ENCODE measurements at places on chromosomes 11 and 22.

DNA sequence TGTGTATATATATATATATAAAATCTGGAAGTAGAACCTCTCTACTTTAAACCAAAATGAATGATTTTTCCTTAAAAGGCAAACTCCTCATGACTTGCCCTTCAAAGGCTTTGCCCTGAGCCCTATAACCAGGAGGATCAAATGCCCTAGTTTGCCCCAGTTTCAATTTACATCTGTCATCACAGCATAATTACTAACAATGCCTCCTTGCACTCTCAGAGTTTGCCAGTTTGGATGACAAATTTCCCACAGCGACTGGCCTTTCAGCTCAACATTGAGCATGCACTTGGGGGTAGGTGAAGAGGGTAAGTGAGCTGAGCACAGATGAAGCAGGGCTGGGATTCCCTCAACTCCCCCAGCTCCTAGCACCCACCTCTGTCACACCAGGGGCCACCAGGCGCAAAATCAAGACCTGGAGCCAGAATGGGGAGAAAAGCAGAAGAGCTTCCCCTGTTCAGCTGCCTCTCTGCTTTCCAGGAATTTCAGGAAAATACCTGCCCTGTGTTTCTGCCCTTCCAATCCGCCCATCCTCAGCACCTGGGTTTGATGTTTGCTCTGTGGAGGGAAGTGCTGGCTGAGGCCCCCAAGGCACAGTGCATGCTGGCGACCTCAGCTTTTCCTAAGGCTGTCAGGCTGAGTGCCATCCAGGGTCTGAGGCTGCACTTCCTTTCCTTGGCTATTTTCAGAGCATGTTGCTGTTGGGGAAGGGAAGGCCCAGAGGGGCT, 67.5 kb downstream of the ADAMTS15 start:
- no peak for DNase-seq

GRCh38 chr11:438101-438844, 3.5 kb downstream of the ANO9 start:
- DNase-seq, result no peak

- DNase-seq, result no peak
Measured at GRCh38 chr11:114080769-114081168, 21.3 kb downstream of the ZBTB16 start.

- DNase-seq, result no peak
Measured at GRCh38 chr22:23772315-23772648, 367 bp upstream of the MMP11 start.

- no peak for DNase-seq
Measured at GRCh38 chr11:31995525-31996094, 95.3 kb upstream of the RCN1 start.

- DNase-seq, result no peak
Measured at GRCh38 chr11:110432713-110433392, 3.1 kb downstream of the FDX1 start.

DNA sequence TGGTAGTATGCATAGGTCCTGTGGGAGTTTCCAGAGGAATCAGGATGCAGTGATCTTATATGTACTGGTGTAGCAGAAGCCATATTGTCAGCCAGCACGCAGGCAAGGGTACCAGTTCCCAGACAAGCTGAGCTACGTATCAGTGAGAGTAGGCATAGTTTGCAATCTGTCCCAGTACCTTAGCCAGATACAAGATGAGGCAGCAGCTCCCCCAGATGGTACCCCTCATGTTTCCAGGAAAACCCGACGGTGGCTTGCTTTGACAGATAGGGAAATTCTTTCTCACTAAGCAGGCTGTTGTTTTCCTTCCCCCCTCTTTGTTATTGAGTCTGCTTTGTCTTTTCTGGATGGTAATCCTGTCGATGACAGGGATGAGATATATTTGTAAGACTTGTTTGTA, 109.7 kb upstream of the RRM1 start:
- no peak for DNase-seq

DNA sequence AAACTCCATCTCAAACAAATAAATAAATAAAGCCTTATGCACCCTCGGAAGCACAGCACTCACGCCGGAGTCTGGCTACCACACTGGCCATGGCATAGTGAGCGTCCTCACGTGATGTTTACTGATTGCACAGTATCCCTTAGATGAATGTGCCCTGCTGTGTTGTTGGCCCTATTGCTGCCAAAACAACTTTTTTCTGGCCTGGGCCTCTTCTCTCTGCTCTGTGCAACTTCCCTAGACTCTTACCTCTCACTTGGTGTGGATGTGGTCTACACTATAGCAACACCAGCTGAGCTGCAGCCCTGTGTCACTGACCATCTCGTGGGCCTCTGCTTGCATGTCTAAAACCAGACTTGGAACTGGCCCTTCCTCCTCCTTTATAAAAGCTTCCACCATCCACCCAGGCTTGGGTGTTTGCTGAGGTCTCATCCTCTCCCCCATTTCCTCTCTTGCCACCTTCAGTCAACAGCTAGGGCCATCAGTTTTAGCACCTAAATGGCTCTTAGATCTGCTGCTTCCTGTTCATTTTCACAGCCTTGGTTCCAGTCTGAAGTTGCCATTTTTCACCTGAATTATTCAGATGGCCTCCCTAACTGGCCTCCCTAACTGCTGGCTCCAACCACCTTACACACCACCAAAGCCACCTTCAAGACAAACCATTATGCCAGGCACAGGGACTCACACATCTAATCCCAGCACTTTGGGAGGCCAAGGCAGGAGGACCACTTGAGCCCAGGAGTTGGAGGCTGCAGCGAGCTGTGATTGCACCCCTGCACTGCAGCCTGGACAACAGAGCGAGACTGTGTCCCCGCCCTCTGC, 9.2 kb downstream of the ZNF74 start:
- DNase-seq, result no peak

DNA sequence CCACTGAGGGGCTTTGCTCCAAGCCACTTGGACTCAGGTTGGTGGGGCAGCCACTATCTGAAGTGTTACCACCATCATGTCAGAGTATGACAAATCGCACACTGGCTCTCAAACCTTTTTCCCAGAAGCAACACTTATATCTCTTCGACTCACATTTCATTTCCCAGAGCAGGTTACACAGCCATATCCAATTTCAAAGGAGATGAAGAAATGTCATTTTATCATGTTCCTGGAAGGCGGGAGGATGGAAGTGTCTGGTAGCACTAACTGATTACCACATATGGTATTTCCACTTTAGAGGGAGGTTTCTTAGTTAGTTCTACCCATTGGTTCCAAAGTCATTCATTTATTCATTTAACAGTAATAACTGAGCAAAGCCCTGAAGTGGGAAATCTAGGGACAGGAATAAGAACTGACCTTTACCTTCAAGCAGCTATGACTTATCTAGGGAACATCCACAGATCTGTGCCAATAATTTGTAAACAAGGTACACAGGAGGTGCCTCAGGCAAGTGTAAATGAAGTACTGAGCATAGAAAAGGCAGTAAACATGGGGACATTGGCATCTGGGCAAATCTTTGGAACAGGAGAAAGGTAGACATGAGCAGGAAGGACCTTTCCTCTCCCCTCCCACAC, 54.9 kb upstream of the LRRC55 start:
- DNase-seq, result no peak

DNA sequence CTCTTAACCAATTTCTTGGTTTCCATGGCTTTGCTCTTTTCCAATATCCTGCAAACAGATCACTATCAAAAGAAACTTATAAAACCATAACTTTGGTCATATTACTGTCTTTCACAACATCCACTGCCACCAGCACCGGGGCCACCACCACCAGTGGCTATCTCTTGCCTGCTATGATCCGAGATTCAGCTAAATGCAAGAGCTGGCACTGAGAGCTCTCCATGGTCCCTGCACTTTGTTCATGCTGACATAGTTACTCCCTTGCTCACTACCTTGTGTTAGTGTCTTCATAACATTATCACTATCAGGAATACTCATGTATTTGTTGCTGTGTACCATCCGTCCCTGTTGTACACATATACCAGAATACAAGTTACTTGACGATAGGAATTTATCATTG, 299.0 kb downstream of the ETS1 start:
- DNase-seq, result no peak

DNA sequence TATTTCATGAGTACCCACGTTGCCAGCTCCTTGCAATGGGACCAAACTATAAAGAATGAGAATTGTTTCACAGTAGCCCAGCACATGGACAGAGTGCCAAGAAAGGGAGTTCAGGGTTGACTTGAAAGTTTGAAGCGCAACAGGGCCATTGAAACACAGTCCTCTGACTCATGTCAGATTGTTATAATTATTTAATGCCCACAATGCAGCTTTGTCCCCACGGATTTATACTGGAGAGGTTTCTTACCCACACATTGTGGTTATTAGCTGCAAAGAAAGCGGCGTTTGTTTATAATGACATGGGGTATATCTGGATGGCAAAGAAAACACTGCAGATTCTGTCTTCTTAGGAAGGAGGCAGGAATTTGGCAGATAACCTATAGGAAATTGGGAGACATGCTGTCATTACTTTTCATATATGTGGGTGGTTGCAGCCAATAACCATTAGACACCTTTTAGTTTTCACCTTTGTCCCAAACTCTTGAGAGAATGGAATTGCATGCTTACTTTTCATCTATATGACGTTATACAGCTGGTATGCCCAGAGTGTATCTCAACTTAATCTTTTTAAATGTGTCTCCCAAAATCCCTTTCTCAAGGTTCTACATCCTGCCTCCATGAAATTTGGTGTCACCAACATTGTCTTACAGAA, 143.6 kb downstream of the TEAD1 start:
- no peak for DNase-seq

DNA sequence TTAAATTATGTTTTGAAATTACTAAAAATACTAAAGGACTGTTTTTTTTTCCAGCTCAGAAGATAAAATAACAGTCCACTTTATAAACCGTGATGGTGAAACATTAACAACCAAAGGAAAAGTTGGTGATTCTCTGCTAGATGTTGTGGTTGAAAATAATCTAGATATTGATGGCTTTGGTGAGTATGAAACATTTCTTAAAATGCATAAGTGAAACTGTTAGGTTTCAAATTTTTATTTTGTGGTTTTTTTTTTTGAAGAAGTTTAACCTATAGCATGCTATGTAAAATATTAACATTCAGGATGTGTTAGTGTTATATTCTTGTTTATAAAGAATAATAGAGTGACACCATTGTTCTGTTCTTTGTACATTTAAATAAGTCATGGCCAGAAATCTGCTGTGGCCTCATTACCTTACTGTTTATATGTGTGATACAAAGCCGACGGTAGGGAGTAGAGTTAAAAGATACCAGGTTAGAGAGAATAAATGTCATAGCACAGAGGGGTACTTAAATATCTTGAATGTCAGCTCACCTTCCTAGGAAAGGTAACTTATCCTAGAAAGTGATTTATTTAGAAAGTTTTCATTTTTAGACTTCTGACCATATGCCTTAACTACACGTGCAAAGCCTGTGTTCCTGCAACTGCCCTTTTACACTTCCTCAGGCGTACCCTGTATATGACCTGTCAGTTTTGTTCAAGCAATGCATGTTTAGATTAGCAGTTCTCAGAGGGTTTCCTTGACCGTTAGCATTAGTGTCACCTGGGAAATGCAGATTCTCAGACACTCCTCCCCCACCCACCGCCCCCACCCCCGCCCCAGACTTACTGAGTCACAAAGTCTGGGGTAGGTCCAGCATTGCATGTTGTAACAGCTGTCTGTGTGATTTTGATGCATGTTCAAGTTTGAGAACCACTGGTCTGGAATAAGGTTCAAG, 6.3 kb downstream of the FDX1 start:
- DNase-seq, result no peak

- DNase-seq, result no peak
Measured at GRCh38 chr11:129383060-129383459, 7.4 kb downstream of the BARX2 start.

- no peak for DNase-seq
Measured at GRCh38 chr22:38613588-38613987, 42.6 kb downstream of the FAM227A start.

- DNase-seq, result no peak
Measured at GRCh38 chr11:83310718-83311117, 24.6 kb upstream of the CCDC90B start.

DNA sequence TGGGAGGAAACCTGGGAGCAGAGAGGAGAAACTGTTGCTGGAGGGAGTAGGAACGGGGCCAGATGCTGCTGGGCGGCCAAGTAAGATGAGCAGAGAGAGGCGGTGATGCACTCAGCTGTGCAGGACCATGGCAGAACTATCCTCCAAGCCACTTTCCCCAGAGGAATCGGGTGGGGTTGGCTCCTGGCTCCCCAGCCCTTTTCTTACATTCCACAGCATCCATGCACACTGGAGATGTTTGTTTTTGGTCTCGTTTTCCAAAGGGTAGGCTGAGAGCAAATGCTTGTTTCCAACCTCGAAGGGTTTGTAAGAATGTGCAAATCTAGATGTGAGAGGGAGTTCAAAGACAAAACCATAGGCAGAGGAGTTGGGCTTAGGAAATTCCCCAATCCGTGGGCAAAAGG, 73.2 kb downstream of the DBX1 start:
- no peak for DNase-seq

GRCh38 chr11:441043-441417, 781 bp downstream of the ANO9 start:
- no peak for DNase-seq

- no peak for DNase-seq
Measured at GRCh38 chr11:86983021-86983488, 27.9 kb upstream of the FZD4 start.

GRCh38 chr11:2270322-2271076, at the start of gene ASCL2:
TSS of gene ASCL2 (minus strand) at chr11:2270588. CDS start at chr11:2270332, 256 bp downstream.
- no peak for DNase-seq

DNA sequence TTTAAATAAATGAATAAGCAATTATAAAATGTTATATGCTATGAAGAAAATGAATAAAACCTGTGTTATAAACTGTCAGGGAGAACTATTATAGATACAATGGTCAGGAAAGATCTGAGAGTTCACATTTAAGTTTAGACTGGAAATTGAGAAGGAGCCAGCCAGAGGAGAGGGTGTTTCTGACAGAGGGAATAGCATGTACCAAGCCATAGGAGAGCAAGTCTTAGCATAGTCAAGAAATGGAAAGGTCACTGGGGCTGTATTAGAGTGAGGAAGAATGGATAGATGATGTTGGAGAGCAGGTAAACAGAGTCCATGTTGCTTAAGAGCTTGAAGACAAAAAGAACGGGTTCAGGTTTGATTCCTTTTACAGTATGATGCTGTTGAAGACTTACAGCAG, 87.4 kb downstream of the FAM83F start:
- DNase-seq, result no peak

DNA sequence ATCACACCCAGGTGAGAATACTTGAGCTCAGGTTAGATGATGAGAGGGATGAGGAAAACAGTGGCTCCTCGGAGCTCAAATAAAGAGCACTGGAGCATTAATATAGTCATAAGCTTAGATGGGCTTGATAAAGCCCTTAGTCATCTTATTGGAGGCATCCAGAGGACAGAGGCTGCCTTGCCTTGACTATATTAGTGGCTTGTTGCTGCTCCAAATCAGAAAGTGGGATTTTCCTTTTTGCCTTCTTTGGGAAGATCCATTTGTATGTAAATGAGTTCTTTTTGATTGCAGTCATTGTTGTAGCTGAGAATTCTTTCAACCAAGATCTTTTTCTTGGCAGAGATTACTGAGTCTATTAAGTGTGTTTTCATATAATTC, 18.9 kb downstream of the ADM start:
- no peak for DNase-seq

DNA sequence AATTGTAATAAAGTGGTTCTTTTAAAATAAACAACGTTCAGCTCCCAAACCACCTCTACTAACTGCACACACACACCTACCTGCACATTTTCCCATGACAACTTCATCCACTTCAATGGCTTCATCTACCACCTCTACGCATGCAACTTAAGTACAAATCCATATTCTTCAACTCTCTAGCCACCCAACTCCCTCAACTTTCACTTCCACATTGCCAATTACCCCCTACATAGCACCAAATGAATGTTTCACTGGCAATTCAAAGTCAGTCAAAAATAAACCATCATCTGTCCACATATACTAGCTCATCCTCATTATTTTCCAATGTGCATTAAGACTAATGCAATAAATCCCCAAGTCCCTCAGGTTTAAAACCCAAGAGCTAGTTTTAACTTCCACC, 50.7 kb upstream of the ARHGAP32 start:
- no peak for DNase-seq

Measured in activated naive CD4-positive, alpha-beta T cell (primary cell).